ENCODE measurements at places on chromosomes 5 and 9.

- peak overlapping the region; percentile 60 for H3K4me3 ChIP-seq
- peak overlapping the region; percentile 49 for H3K27ac ChIP-seq
- no peaks in the 10 kb centered on the region for H3K27me3 ChIP-seq
- H3K36me3 ChIP-seq: no peaks in the 10 kb centered on the region
- DNase-seq: no peak
These were observed 494 bp upstream of the STK32A start for GRCh38 chr5:147234239-147234824.

DNA sequence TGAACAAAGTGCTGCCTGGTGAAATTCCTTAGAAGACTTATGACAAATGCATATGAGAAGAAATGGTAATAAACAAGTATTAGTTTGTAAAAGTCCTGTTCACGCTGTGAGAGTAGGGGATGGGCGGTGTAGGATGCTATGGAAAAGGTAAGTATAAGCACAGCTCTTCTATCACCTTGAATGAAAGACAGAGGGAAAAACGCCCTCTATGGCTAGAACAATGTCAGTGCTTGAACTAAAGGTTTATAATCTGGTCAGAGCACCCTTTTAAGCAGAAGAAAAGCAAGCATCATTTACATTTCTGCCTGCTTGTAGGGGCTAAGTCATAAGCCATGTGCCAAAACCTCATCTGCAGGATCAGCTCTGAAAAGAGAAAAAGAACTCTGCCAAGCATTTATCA is 115.2 kb downstream of the LHFPL2 start:
- H3K27ac ChIP-seq: peak overlapping the region; percentile 87
- no peaks in the 10 kb centered on the region for H3K36me3 ChIP-seq

- no peak overlapping the region for H3K4me3 ChIP-seq
- H3K27me3 ChIP-seq: no peaks in the 10 kb centered on the region
- no peak overlapping the region for H3K27ac ChIP-seq
- no peak for DNase-seq
These were observed 24.7 kb upstream of the LNPEP start for GRCh38 chr5:96911139-96911538.

- no peak overlapping the region for H3K4me3 ChIP-seq
- no peaks in the 10 kb centered on the region for H3K4me1 ChIP-seq
- H3K27me3 ChIP-seq: no peaks in the 10 kb centered on the region
- H3K36me3 ChIP-seq: no peaks in the 10 kb centered on the region
These were observed 17.4 kb downstream of the DNLZ start for GRCh38 chr9:136346157-136346481.

DNA sequence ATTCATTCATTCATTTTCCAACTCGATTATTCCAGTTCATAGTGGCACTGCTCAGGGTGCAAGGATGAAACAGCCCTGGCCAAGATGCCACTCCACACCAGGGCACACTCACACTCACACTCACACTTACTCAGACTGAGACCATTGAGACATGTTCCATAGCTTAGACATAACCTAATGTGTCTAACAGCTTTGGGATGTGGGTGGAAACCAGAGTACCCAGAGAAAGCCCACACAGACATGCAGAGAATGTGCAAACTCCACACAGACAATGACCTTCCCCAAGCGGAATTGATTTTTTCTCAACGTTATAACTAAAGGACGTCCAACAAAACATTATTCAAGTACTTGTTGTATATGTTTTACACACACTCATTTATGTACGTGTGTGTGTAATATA is 1363.5 kb downstream of the EFNA5 start:
- DNase-seq: no peak
- no peaks in the 10 kb centered on the region for H3K4me1 ChIP-seq
- no peak overlapping the region for H3K27ac ChIP-seq
- H3K27me3 ChIP-seq: no peaks in the 10 kb centered on the region
- no peaks in the 10 kb centered on the region for H3K36me3 ChIP-seq

GRCh38 chr9:79581794-79582193 is 10.0 kb downstream of the TLE4 start:
- no peak for DNase-seq
- H3K27me3 ChIP-seq: no peaks in the 10 kb centered on the region
- no peaks in the 10 kb centered on the region for H3K36me3 ChIP-seq
- H3K27ac ChIP-seq: peak overlapping the region; percentile 20
- no peaks in the 10 kb centered on the region for H3K4me1 ChIP-seq

DNA sequence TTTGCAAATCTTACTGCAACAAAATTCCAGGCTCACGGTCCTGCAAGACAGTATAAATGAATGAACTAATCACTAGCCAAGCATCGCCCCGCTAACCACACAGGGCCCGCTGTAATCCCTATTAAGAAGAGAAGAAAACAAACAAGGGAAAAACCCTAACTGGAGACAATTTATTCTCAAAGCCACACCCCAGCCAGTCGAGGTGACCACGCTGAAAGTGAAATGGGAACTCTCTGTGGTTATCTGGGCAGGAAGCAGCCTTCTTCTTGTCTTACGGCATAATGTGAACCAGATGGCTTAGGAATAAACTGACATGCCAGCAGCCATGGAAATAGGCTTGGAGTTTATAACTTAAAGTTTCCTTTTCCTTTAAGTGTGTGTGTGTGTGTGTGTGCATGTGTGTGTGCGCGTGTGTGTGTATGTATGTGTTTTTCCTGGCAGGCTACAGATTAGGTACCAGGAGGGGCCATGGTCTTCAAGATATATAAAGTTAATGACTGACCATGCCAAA is 120.2 kb downstream of the SEMA6A start:
- H3K4me1 ChIP-seq: no peaks in the 10 kb centered on the region
- no peaks in the 10 kb centered on the region for H3K36me3 ChIP-seq
- no peak overlapping the region for H3K27ac ChIP-seq
- H3K27me3 ChIP-seq: no peaks in the 10 kb centered on the region

GRCh38 chr9:130234340-130235260 is 31.0 kb upstream of the HMCN2 start:
- H3K27me3 ChIP-seq: no peaks in the 10 kb centered on the region
- peak overlapping the region; percentile 52 for H3K27ac ChIP-seq
- no peaks in the 10 kb centered on the region for H3K36me3 ChIP-seq
- no peak for DNase-seq

GRCh38 chr5:172445866-172446265 is 8.5 kb downstream of the SH3PXD2B start:
- no peaks in the 10 kb centered on the region for H3K36me3 ChIP-seq
- H3K4me3 ChIP-seq: no peak overlapping the region
- no peaks in the 10 kb centered on the region for H3K27me3 ChIP-seq
- DNase-seq: no peak

DNA sequence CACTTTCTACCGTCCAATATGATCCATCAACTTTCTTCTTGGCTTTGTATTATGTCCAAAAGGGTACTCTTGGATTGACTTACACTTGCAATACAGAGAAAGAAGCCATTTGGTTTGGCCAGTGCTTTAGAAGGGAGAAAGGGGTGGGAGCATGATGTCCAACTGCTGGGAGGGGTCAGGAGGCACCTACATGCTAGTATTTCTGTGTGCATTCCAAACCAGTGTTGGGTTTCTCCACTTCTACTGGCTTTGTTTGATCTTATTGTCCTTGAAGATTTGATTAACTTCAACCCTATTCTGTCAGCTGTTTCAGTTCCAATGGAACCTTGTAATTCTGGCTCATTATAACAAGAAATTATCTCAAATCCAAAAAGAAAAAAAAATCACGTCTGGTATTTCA is 27.6 kb downstream of the CYSTM1 start:
- H3K27ac ChIP-seq: no peak overlapping the region
- no peaks in the 10 kb centered on the region for H3K27me3 ChIP-seq
- DNase-seq: no peak
- H3K4me1 ChIP-seq: no peaks in the 10 kb centered on the region

DNA sequence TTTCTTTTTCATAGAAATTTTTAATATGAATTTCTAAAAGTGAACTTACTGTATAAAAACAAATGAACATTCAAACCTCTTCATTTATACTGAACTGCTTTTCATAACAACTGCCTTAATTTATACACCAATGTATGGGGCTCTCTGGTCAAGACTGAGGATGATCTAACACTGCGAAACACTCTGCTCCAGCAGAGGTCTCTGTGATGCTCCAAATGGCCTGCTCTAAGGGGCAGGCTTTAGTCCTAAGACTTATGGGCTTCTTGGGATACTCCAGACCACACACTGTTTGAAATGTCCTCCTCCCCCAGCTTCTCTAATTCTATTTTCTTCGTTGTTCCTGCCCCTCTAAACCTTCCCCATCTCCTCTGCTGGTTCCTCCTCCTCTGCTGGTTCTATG is 58.5 kb downstream of the LIFR start:
- H3K27ac ChIP-seq: no peak overlapping the region
- no peaks in the 10 kb centered on the region for H3K27me3 ChIP-seq
- no peaks in the 10 kb centered on the region for H3K36me3 ChIP-seq
- H3K4me1 ChIP-seq: no peaks in the 10 kb centered on the region
- DNase-seq: no peak

DNA sequence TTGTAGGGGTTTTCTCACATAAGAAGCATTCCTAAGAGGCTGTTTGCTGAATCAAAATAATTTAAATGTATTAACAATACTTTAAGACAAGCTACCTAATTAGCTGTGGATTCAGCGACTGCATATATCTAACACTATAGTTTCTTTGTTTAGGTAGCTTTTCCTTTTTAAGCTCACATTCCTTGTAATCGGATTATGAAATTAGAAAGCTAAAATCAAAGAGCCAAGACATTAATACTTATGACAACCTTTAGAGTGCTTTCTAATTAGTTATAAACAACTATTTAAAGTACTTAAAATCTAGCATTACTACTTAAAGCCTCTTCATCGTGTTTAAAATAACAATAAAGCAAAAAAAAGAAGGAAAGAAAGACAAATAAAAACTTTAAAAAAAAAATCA is 137.3 kb upstream of the RETREG1 start:
- no peaks in the 10 kb centered on the region for H3K4me1 ChIP-seq
- no peak for DNase-seq
- no peaks in the 10 kb centered on the region for H3K27me3 ChIP-seq
- H3K27ac ChIP-seq: no peak overlapping the region
- no peaks in the 10 kb centered on the region for H3K36me3 ChIP-seq

GRCh38 chr5:78050888-78051287 is 243.6 kb downstream of the AP3B1 start:
- H3K4me3 ChIP-seq: no peak overlapping the region
- no peaks in the 10 kb centered on the region for H3K36me3 ChIP-seq
- no peak for DNase-seq
- H3K27ac ChIP-seq: no peak overlapping the region

- no peaks in the 10 kb centered on the region for H3K36me3 ChIP-seq
- no peak overlapping the region for H3K4me3 ChIP-seq
- no peaks in the 10 kb centered on the region for H3K27me3 ChIP-seq
- H3K4me1 ChIP-seq: no peaks in the 10 kb centered on the region
- H3K27ac ChIP-seq: no peak overlapping the region
- no peak for DNase-seq
These were observed 242.5 kb upstream of the RFX3 start for GRCh38 chr9:3768286-3768685.

- peak; percentile 77 for DNase-seq
- H3K27me3 ChIP-seq: no peaks in the 10 kb centered on the region
- H3K4me3 ChIP-seq: no peak overlapping the region
- peak overlapping the region; percentile 95 for H3K27ac ChIP-seq
- peaks cover 16% of the 10 kb centered on the region for H3K4me1 ChIP-seq
These were observed 16.6 kb downstream of the SH3PXD2B start for GRCh38 chr5:172437445-172438318.

GRCh38 chr9:112546149-112547012 is 59.8 kb downstream of the KIAA1958 start:
- H3K27me3 ChIP-seq: no peaks in the 10 kb centered on the region
- no peak overlapping the region for H3K4me3 ChIP-seq
- H3K27ac ChIP-seq: no peak overlapping the region
- DNase-seq: no peak
- peaks cover 4% of the 10 kb centered on the region for H3K4me1 ChIP-seq

DNA sequence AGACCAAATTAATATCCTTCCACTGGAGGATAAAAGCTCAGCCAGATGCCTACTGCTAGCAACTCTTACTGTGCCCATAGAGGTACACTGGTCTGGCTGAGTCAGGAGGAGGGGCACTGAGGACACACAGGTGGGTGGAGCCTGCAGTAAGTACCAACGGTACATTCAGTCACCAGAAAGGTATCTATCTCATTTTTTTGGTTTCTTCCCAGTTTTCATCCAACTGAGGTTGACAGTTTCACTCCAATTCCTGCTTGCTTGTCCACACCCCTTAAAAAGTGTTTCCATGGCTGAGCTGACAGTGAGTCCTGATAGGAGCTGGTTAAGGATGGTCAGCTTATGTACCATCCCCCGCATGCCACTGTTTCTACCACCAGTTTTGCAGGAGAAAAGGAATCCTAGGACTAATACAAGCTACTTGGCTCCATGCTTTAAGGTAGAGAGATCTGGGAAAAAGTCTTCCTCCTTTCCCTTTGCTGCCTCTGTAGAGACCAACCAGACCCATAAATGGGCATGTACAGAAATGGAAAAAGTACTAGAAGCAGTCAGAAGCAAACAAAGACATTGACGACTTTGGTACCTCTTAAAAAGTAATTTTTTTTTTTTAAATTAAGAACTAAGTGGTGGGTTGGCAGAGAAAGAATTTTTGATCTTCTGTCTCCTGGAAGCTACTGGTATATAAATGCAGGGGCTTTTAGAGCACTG is 3.2 kb downstream of the ELL2 start:
- no peaks in the 10 kb centered on the region for H3K4me1 ChIP-seq
- H3K4me3 ChIP-seq: no peak overlapping the region
- H3K27ac ChIP-seq: no peak overlapping the region

DNA sequence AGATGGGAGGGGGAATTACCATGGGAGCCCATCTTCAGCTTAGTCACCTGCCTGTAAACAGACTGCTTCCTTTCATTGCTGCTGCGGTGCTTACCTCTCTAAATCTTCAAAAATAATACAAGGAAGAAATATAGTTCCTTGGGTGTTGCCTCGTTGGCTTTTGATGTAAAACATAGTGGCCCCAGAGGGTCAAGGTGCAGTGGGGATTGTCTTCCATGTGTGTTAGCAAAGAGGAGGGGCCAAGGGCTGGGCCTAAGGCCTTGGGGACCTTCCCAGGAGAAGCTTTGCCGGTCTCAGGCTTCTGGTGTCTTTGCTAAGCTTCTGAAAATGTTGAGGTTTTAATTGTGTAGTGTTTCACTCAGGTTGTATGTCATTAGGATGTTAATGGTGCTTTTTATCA is 90.0 kb downstream of the PDE8B start:
- no peaks in the 10 kb centered on the region for H3K36me3 ChIP-seq
- H3K27me3 ChIP-seq: no peaks in the 10 kb centered on the region
- no peak overlapping the region for H3K4me3 ChIP-seq
- DNase-seq: no peak
- peaks cover 4% of the 10 kb centered on the region for H3K4me1 ChIP-seq

GRCh38 chr5:142317173-142317572 is 7.6 kb downstream of the SPRY4 start:
- no peaks in the 10 kb centered on the region for H3K4me1 ChIP-seq
- no peaks in the 10 kb centered on the region for H3K36me3 ChIP-seq
- H3K27me3 ChIP-seq: no peaks in the 10 kb centered on the region
- H3K4me3 ChIP-seq: no peak overlapping the region
- peak overlapping the region; percentile 21 for H3K27ac ChIP-seq
- no peak for DNase-seq

Measured in uterus (tissue), 4 donors.